ENCODE measurements at places on chromosomes 7 and 10. TPM values are rescaled to one million over a fixed set of nuclear protein-coding genes. Genes with fewer than 3 reads are reported as not detected.

FAM200A gene
- total RNA-seq, result 9.2 TPM

COL1A2 gene
- total RNA-seq, result 10,930 TPM

PSMG3 gene
- 28.3 TPM for total RNA-seq

ZNF485 gene
- 1.5 TPM for total RNA-seq

ZNF138 gene
- total RNA-seq, result 5.6 TPM

DNA sequence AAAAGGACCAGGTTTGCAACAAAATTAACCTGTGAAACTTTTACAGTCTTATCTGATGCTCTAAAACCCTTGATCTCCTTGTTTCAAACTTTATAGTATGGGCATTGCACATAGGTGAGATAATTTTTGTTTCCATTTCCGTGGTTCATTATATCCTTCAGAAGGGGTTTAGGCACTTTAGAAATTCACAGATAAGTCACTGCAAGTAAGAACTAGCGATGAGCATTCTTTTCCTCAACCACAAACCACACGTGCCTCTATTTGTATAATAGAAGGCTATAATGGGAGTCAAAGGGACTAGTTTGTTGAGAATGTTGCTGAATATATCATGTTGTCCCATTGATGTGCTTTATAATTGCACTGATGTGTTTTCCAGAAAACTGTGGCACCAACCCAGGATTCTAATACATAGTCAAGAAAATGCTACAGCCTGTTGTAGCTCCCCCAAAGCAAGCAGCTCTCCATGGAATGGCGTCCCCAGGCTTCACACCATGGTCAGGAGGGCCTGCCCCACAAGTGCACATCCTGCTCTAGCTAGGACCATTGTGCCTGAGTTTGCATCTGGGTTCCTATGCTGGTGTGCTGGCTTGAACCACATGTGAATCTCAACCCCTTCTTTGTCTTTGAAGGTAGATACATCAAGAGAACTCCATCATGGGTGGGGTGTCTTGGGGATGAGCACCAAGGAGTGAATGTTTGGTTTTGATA lies 14.0 kb upstream of the ATXN7L1 start:
- DNase-seq, result no peak

GRCh38 chr7:70674571-70675010 lies 457.4 kb upstream of the GALNT17 start:
- DNase-seq, result no peak

DNA sequence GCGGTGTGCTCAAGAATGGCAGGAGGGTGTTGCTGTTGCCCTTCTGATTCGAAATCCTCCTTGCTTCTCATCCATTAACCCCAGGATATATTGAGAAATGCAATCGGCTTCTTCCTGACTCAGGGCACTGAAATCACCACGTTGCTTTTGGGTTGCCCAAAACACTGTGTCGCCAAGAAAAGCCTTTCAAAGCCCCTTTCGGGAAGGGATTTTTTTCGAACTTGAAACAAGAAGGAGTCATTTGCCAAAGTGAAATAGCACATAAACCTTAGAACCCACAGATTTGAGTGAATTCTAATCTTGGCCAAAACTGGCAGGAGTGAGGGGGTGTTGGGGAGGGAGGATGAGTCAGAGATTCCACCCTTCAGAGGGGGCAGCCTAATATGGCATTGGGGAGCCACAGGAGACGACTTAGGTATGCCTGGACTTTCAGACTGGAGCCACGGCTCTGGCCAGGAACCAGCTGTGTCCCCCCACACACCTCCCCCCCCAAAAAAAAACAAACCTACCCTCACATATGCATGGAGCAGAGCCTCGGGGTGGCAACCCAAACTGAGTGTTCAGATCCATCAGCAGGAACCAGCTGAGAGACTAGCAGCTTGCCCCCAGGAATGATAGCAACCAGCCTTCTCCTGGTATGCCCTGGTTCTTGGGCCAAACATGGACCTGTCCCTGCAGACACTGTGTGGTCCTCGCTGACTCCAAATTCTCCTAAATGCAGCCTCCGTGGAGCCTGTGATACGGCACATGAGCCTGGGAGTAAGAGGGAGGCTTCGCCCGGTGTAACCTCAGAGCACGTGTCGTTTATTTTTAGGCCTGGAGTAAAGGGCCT lies 138.4 kb downstream of the FGFR2 start:
- peak; percentile 19 for DNase-seq

DNA sequence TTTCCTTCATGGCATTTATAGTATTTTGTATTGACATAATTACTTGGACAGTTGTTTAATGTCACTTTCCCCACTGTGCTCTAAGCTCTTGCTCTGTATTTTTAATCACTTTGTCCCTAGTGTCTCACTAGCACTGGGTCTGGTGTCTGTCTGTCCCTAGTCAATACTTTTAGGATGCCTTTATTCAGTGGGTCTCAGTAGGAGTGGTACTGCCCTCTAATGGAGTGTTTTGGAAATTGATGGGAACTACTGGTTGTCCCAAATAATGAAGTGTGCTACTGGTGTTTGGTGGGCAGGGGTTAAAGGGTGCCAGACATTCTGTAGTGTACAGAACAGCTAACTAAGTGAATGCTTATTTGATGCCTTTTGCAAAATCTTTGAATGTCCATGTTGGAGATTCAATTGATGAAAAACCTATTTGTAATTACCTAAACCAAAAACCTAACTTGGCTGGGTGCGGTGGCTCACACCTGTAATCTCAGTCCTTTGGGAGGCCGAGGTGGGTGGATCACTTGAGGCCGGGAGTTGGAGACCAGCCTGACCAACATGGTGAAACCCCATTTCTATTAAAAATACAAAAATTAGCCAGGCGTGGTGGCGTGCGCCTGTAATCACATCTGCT lies 33.3 kb downstream of the CDK14 start:
- peak; percentile 67 for DNase-seq

DNA sequence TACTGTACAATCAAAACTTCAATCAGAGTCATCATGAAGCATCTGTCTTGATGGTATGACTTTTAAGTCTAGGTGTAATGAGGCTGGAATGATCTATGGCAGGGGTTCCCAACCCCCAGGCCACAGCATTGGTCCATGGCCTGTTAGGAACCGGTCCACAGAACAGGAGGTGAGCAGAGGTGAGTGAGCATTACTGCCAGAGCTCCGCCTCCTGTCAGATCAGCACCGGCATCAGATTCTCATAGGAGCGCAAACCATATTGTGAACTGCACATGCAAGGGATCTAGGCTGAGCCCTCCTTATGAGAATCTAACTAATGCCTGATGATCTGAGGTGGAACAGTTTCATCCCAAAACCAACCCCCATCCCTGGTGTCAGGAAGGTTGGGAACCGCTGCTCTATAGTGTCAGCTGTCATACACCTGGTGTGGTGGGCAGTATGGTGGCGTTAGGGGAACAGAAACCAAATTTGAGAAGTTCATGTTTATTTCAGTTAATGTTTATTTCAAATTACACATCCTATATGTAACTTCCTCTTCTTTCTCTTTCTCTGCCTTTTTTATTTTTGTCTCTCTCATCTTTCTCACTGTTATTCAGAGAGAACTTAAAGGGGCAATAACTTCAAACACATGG lies 432.6 kb downstream of the TNS3 start:
- DNase-seq, result no peak

DNA sequence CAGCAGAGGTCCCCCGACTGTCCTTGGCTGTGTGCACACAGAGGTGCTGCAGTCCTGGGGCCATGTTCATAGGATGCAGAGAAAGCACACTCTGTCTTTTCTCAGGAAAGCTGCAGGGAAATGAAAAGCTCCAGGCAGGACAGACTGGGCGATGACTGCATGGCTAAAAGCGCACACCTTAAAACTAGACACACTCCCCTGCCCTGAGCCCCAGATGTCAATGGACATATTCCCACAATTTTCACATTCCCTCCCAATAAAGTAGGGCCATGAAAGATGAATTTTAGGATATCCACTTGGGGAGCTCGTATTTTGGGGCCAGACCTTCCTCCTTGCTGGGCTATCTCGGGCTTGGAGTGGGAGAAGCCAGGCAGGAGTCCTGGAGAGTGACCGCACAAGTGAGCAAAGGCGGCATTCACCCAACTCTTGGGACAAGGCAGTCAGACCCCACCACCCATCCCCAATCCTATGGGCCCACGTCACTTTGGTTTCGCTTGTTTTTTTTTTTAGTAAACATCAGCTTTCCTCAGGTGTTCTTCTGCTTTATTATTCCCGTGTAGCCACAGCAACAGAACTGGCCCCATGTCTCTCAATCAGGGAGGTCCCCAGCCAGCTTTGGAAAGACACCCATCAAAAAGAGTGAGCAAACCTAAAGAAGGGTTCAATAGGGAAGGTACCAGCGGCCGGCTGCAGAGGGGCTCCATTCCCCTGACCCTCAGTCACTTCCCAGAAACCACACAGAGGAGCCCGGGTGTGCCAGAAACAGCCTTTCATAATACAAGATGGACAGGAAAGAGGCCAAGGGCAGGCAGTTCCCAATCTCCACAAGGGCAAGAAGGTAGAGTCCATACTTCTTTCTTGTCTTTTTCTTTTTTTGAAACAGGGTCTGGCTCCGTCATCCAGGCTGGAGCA lies 12.7 kb downstream of the GPRIN2 start:
- DNase-seq, result no peak
